Amniotic stem cell (primary cell): ENCODE measurements at places on chromosomes 2 and 18.
A peak's percentile ranks its signal among the peaks of the same experiment; 100 is the strongest.

DNA sequence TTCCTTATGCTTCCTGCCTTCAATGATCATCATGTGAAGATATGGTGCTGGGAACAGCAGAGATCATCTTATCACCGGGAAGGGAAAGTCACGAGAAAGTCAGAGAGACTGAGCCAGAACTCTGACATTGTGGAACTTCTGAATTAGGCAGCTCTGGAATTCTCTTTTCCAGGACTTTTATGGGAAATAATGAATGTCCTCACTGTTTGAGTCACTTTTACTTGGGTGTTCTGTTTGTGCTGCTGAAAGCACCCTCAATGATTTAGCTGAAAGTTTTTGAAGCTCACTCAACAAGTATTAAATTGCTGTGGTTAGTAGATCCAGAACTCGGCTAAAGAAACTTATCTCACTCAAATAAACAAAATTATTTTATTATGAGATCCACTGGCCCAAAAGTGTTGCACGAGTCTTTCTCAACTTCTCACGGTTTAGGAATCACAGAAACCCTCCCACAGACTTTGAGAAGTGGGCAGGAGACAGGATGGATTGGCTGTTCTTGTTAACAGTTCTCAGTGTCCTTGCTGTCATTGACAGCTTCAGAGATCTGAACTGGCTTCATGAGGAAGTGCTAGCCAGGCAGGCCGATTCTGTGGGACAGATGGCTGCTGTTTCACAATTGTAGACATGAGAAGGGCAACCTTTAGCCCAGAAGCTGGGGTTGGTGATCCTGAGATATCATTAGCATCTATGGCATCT is 26.4 kb upstream of the ATRAID start:
- no peak for DNase-seq

- DNase-seq: no peak
Observed at GRCh38 chr2:234392041-234392615, 104.8 kb downstream of the ARL4C start.

- DNase-seq: no peak
Observed at GRCh38 chr2:71793926-71794325, 340.6 kb downstream of the DYSF start.

- no peak for DNase-seq
Observed at GRCh38 chr2:220123751-220124150, 496.3 kb downstream of the SLC4A3 start.

GRCh38 chr2:18265614-18266586 is 294.6 kb downstream of the RDH14 start:
- no peak for DNase-seq

GRCh38 chr2:47002480-47003381 is 87.1 kb upstream of the MCFD2 start:
- DNase-seq: no peak

- no peak for DNase-seq
Observed at GRCh38 chr2:157872791-157873190, 3.3 kb downstream of the ACVR1 start.

GRCh38 chr18:13562494-13563029 is 163.8 kb downstream of the FAM210A start:
- no peak for DNase-seq

DNA sequence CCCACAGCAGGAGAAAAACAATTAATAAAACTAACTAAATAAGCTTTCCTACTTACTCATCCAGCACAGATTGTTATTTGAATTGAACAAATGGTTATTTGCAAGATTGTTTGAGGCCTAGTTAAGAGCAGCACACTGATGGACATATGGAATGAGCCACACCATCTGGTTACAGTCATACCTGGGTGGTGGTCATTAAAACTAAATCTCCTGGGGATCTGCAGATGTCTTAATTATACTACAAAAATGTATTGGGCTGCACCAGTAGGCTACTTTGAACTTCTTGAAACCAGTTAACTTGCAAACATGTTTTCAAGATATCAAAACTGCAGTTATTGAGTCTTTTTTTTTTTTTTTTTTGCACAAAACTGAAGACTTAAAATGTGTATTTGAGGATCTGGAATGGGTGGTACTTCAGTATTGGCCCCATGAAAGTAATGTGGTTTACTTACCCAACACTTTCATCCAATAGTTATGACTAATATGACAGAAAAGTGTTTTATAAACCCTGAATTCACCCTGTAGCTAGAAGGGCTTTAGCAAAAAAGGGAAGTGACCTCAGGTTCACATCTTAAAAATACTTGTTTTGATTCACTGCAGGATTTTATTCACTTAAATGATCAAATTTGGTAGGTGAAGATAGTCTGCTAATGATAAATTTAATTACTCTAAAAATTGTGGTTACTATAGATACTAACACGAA is 10.8 kb downstream of the AGFG1 start:
- no peak for DNase-seq

GRCh38 chr2:205188239-205189138 is 493.8 kb upstream of the NRP2 start:
- no peak for DNase-seq

GRCh38 chr2:219155054-219155644 is 5.5 kb downstream of the NHEJ1 start:
- peak; percentile 78 for DNase-seq

- DNase-seq: peak; percentile 46
Observed at GRCh38 chr2:45610281-45611019, 617 bp downstream of the SRBD1 start.

DNA sequence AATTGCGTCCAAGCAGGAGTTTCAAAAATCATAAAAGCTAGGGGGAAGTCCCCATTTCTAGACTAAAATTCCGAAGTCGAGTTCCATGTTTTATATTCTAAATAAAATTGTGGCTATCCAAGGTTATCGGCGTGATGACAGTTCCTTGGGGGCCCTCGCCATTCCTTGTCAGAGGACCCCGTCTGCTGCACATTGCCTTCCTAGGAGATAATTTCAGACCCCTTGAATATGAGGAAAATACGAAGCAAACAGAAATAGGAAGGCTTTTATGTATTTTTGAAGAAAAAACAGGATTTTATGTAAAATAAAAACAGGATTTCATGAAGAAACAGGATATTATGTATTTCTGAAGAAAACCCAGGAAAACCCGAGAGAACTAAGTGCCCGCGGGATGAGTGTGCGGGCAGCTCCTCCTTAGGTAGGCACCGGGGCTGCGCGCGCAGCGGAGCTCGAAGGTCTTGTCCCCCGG is 465 bp upstream of the PLEKHA3 start:
- no peak for DNase-seq

- no peak for DNase-seq
Observed at GRCh38 chr2:179917272-179917671, 55.9 kb upstream of the ZNF385B start.

DNA sequence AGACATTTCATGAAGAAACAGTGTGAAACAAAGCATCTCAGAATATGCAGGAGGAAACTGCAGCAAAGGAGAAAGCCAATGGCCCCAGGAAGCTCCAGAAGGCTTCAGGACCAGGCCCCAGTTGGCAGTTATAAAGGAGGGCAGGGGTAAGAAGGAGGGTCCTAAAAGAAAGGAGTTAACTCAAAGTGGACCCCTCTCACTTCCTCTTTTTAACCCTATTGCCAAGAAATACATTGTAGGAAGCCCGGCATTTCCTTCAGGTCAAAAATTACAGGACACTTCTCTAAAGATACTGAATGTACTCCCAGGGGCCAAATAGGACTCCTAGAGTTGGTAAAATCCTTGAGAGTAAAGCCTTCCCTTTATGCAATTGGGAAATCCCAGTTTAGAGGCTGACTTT is 77.1 kb upstream of the TGFA start:
- DNase-seq: no peak

DNA sequence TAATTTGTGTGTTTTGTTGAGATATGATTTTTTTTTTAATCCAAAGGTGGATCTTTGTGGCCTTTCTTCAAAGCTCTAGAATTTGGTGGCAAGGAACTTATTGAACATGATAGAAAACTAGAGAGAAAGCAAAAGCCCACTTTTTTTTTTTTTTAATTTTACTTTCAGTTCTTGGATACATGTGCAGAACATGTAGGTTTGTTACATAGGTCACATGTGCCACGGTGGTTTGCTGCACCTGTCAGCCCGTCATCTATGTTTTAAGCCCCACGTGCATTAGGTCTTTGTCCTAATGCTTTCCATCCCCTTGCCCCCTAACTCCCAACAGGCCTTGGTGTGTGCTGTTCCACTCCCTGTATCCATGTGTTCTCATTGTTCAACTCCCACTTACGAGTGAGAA is 135.9 kb downstream of the RHBDD1 start:
- no peak for DNase-seq

- DNase-seq: no peak
Observed at GRCh38 chr18:70683263-70683662, 394.4 kb downstream of the SOCS6 start.

DNA sequence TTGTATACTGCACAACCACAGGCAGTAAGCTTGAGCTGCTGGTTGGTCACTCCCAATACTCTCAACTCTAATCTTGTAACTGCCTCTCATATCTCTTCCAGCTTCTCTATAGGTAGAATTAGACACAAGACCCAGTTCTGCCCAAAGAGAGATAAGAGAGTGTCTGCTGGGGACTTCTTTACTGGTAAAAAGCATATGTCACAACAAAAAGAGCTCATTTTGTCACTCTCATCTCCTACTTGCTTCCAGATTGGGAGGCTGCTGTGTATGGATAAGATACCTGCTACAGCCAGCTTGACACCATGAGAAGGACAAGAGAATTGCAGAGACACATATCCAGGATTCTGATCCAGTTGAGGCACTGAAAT is 165.2 kb downstream of the PTH2R start:
- DNase-seq: no peak

GRCh38 chr2:156465573-156465972 is 29.4 kb downstream of the GPD2 start:
- DNase-seq: no peak

GRCh38 chr2:191836471-191836852 is 10.4 kb downstream of the CAVIN2 start:
- no peak for DNase-seq

- DNase-seq: no peak
Observed at GRCh38 chr2:68987021-68987503, 12.6 kb downstream of the GKN1 start.

- no peak for DNase-seq
Observed at GRCh38 chr18:37487400-37487867, 78.2 kb downstream of the CELF4 start.

DNA sequence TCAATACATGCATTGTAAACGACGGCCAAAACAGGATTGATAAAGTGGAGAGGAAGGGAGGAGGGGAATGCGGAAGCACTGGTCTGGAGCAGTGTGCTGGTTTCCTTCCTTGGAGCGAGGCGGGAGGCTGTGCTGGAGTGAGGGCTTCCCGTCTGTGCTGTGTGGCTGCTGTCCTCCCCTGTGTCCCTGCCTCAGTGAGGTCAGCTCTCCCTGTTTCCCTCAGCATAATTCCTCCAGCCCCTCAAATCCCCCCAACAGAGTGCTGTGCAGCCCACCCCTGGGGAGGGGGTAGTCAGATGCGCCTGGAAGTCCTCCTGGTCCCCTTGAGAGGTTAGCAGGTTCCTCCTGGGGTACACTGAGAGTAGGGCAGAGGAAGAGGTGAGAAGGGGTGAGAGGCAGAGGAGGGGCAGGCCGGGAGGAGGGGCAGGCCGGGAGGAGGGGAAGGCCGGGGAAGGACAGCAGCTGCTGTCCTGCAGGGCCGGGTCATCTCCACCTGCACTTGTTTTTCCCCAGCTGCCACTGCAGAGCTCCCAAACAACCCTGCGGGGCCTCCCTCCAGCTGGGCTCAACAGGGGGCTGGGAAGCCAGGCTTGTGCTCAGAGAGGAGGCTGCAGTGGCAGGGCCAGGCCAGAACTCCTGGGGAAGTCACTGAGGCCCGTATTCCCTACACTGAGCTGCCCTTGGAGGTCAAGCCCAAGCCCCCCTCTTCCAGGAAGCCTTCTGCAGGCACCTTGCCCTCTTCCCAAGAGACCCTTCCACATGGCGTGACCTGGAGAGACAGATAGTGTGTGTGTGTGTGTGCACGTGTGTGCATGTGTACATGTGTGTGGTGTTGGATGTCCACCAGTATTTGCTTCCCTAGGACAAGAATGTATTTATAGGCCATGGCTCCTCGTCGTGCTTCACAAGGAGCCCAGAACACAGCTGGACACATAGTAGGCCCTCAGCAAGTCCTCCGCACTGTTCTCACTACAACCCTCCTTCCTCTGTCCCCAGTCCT is 13.2 kb upstream of the ATP6V1B1 start:
- no peak for DNase-seq

DNA sequence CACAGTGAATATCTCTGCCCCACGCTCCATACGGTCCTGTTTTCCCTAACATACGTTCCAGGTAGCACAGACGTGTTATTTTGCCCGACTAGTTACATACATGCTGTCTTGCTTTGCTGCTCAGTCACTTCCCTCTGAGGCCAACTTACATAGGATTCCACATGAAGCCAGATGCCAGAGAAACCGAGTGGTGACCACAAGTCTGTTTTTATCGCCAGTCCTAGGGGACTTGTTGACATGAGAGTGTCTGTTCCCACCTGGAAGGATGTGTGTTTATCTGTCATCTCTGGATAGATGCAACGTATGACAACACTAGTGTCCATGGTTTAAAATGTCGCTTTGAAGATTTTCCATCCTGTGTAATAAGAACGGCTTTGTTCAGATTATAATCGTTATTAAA is 32.6 kb downstream of the PMAIP1 start:
- no peak for DNase-seq

GRCh38 chr2:229993236-229993635 is 70.9 kb downstream of the FBXO36 start:
- no peak for DNase-seq

- DNase-seq: no peak
Observed at GRCh38 chr2:211486-212184, 52.2 kb downstream of the SH3YL1 start.

DNA sequence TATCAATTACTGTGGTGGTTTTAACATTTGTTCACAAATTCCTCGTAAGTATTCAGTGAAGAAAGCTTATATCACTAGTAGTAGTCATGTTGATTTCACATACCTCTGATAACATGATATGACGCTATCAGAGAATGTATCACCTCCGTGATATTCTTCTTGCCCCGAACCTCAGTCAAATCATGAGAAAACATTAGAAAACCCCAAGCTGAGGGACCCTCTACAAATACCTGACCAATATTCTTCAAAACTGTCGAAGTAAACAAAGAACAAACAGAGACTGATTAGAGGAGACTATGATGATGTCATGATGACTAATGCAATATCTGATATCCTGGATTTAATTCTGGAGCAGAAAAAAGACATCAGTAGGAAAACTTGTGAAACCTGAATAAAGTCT is 85.6 kb upstream of the SPOPL start:
- no peak for DNase-seq

DNA sequence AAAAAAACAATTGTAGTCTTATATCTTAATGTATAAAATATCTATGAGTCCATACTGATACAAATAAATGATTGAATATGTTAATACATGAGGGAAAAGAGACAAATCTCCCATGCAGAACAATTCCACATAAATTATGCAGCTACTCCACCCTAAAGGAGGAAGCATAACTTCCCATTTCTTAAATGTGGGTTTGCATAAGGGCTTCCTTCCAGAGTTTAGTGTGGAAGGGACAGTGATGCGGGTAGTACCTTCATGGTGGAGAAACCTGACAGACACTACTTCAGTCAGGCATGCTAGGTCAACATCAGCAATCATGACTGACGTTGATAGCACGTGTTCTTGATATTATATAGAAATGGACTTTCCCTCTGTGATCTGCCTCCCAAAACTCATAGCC is 146.9 kb upstream of the STON1 start:
- DNase-seq: no peak

- no peak for DNase-seq
Observed at GRCh38 chr2:129277585-129277981, 701.9 kb upstream of the RAB6C start.
